ENCODE measurements at places on chromosomes 3 and 15. TPM values are rescaled to one million over a fixed set of nuclear protein-coding genes. Genes with fewer than 3 reads are reported as not detected.

DNA sequence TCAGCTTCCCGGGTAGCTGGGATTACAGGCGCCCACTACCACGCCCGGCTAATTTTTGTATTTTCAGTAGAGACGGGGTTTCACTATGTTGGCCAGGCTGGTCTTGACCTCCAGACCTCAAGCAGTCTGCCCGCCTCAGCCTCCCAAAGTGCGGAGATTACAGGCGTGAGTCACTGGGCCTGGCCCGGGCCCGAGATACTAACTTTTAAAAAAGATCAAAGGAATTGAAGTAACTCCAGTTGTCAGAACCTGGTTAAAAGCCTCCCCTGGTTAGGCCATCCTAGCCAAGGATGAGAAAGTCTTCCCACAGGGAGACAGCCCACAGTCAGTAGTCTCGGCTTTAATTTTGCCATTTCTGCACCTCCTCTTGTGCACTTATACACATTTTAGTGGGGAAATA lies 212.3 kb upstream of the MCTP2 start:
- no peak for DNase-seq

- DNase-seq, result peak; percentile 81
These were observed 48.1 kb upstream of the EPHB3 start for GRCh38 chr3:184513276-184514170.

- DNase-seq, result no peak
These were observed 177.6 kb downstream of the PDZRN3 start for GRCh38 chr3:73447111-73447510.

Gene C3orf70
- total RNA-seq, result 5.5 TPM

GRCh38 chr15:79673416-79674123 lies 223.2 kb downstream of the MTHFS start:
- DNase-seq, result no peak

DNA sequence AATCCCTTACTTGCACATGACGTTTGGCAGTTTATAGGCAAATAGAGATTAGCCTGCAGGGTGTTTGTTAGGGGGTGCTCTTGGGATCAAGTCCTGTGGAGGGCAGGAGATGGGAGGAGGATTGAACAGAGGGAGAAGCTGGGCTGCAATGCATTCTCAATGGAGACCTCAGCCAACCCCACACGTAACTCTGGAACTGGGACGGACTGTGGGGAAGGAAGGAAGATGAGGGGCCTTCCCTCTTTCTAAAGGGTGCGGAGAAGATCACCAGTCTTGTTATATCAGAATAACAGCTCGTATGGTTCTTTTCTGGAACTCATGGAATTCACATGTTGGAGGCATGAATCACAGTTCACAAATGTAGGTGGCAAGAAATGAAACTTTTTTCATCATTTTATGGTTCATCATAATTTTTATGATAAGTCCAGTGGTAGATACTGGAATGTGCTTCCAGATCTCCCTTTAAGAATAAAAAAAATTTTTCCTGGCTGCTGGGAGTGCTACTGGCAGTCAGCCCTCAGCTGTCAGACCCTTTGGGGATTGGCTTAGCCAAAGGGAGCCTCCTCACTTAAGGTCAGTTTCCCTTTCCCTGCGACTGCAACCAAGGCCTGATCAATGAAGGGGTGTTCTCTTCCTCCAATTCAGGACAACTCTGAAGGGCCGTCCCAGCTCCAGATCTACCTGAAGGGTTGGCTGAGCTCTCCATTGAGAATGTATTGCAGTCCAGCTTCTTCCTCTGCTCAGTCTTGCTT lies 20.5 kb upstream of the LYZL4 start:
- no peak for DNase-seq

DNA sequence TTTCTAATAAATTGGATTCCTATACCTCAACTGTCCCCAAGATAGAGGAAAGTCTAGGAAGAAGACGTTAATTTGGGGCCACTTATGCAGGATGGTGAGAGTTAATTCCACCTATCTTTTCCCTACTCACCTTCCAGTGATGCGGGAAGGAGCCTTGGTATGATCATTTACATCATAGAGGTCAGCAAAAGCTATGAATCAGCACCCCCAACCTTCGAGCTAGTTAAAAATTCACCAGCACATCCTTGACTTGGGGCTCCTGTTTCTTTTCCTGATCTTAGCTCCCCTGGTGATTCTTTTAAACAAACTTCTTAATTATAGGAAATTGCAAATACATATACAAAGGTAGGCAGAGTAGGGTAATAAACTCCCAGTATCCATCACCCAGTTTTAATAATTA lies 366.6 kb downstream of the SOX2 start:
- DNase-seq, result no peak

Gene BMF
- 9.1 TPM for total RNA-seq

DNA sequence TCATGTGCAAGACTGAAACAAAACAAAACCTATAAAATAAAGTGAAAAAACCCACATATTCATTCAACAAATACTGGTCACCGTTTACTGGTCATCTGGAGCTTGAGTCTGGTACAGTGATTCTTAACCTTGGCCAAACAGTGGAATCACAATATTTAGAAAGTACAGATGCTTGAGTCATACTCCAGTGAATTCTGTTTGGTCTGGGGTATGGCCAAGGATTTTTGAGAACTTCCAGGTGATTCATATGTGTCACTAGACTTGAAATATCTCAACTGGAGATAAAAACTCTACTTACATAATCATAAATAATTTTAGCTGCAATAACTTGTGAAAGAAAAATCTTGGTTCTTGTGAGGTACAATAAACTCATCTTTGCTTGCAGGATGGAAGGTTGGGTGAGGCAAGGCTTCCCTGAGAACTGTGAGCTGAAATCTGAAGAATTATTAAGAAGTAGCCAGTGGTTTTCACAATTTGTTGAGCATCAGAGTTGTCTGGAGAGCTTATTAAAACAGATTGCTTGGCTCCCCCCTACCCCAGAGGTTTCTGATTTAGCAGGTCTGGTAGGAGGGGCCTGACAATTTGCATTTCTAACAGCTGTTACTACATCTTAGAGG lies 9.6 kb downstream of the NEK11 start:
- DNase-seq, result no peak

Gene CNTN3
- 0.42 TPM for total RNA-seq

DNA sequence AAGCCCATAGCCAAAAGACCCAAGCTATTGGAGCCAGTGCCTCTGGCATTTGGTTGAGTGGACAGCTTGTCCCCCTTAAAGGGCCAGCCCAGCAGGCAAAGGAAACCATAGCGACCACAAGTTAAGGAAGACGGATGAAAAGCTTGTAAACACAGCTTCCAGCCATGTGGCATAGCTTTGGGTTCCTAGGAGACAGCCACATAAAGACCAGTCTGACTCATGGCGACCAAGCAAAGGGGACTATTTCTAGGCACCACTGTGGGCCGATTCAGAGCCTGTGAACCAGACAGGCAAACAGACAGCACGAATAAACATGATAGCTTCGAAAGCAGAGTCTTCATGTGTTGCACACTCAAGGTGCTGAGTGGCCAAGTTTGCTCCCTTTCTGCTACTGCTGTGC lies 30.5 kb upstream of the SRGAP3 start:
- DNase-seq, result no peak

DNA sequence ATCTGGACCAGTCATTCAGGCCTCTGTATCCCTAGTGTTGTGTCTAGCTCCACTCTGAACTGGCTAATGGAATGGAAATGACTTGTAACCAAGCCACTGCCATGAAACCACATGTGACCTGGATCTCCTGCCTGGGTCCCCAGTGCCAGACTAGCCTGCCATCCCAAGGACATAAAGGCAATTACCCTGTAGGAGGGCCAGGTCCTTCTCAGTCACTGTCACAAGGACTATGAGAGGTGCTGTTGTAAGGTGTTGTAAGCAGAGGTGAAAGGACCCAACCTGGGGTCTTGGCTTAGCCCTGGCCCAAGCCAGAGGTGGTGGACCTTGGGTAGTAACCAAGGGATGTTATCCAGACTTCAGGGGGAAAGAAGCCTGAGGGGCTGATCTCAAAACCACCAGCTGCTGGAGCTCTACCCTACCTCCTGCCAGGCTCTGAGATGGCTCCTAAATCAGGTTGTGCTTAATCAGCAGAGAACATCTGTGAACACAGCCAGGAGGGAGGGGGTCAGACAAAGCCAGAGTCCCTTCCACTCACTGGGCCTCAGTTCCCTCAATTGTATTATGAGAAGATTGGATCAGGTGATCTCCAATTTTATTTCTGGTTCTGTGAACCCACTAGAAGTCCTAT lies 15.7 kb upstream of the KLHL24 start:
- no peak for DNase-seq

Gene SNAPC5
- 17.1 TPM for total RNA-seq

DNA sequence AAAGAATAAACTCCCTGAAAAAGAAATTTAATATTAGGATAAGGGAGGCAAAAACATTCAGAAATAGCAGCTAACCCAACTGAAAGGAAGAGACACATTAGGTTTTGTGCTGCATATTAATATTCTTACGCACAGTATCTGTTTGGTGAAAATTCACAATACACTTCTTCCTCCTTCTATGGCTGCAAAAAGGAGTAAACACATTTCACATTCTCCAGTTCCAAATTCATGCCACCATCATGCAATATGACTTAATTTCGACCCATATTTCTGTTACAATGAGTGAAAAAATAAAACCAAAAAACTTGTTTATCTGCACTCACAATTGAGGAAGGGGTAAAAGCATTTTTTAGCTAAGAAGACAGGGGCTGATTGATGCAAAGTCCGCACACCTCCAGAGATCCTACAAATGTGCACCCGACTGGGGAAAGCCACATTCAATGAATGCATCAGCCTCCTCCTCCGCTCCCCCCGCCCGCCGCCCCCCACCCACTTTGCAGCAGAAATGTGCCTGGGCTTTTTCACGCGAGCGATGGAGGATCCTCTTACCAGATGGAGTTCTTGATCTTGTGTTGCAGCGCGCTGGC lies 1.0 kb downstream of the RFX7 start:
- no peak for DNase-seq

DNA sequence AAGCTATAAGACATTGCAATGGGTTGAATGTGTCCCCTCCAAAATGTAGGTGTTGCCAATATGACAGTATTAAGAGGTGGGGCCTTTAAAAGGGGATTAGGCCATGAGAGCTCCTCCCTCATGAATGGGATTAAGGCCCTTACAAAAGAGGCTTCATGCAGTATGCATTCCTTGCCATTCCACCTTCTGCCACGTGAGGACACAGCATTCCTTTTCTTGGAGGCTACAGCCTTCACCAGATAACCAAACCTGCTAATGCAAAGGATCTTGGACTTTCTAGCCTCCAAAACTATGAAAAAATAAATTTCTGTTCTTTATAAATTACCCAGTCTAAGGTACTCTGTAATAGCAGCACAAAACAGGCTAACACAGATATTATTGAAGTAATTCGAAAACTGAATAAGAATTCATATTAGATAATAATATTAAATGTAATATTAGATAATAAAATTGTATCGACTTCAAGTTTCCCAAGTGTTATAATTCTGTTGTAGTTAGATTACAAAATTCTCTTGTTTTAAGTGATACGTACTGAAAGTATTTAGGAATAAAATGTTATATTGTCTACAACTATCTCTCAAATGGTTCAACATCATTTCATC lies 29.4 kb upstream of the ATP8B4 start:
- DNase-seq, result no peak

Gene XIRP1
- total RNA-seq, result not detected

DNA sequence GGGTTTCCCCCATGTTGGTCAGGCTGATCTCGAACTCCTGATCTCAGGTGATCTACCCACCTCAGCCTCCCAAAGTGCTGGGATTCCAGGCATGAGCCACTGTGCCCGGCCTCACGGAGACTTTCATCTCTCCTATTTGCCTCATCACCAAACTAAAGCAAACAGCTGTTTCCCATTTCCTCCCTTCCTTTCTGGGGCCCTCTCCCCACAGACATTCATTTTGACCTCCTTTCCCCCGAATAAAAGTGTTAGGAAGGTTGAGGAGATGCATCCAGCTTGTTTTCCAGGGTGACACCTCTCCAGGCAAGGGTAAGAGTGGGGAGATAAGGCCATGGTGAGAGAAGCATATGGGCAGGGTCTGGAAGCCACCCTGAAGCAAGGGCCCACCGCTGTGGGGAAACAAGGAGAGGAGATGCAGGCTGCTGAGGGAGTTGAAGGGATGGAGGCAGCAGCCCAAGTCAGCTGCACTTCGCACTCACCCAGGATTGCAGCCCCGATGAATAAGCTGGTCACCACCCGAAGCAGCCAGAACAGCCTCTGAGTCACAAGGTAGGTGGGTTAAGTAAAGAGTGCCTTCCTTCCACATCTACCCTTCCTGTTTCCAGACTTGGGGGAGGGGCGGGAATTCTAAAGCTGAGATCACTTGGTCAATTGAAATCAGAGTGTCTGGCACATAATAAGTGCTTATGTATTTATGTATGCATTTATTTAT lies 7.7 kb downstream of the DUOXA2 start:
- DNase-seq, result no peak

DNA sequence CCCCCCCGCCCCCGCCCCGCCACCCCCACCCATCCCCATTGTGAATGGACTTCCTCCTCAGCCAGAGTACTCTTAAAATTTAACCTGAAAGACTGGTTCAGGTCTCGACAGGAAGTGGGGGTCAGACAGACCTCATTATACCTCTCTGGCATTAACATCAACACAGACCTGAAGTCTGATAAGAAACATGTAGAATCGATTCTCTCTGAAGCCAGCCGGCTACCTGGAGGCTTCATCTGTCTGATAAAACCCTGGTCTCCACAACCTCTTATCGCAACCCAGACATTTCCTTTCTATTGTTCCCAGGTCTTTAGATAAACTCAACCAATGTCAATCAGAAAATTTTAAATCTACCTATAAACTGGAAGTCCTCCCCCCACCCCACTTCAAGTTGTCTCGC lies 42.6 kb downstream of the SLCO2A1 start:
- DNase-seq, result peak; percentile 42

DNA sequence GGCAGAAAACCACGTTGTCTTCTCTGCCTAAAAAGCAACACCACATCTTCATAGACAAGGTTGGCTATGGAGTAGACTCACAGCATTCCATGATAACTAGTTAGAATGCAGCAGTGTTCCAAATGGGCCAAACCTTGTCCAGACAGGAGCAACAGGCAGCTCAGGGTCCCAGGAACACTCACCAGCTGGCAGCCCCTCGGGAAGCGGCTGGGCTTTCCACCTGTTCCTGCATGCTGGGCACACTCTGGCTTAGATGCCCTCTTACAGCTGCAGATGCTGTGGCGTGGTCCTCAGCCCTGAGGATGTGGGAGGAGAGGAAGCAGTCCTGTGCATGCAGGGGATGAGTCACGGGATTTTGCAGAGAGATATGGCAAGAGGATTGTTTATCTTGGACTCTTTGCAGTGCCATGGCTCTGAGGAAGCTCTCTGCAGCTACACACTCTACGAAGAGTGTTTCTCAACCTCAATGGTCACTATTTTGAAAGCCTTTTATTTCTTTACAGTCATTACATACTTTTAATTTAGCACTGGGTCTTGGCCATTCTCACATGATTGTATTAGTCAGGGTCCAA lies 11.3 kb downstream of the NRROS start:
- DNase-seq, result peak; percentile 71

GRCh38 chr3:33095436-33095835 lies 1.5 kb downstream of the GLB1 start:
- DNase-seq, result no peak

DNA sequence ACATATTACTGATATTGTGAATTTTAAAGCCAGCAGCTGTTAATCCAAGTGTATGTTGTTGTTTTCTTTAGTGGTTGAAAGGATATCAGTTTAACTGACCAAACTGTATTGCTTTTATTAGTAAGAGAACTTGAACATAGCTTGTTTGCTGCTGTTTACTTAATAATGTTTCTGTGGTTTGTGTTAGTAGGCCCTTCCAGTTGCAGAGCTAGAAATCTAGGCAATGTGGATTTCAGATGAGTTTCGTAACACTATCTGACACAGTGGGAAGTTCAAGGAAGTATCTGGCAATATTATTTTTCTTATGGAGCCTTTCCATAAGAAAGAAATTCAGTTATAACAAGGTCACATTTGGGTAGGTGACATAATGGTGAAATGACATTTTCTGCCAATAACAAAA lies 18.5 kb downstream of the ZNF609 start:
- no peak for DNase-seq
